ENCODE measurements at places on chromosomes 13 and 19.

DNA sequence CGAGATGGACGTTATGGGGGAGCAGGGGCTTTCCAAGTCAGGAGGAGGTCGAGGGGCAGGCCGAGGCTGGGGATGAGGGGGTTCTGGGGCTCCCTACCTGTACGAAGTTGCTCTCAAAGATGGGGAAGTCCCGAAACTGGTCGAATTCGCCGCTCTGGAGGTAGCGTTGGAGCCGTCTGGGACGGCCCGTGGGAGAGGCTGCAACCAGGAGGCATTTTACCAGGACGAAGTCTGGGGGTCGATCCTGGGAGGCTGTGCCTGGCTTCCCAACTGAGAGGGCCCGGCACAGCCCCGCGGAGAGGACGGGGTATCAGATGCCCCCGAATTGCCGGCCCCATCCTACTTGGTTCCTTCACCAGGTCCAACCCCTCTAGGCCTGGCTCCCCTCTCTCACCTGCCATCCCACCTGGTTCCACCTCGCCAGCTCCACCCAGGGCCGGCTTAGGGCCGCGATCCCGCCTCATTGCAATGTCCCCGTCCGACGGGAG lies 527 bp upstream of the EMC10 start:
- no peak for DNase-seq

- no peak for DNase-seq
Measured at GRCh38 chr13:24286624-24287023, 22.8 kb upstream of the C1QTNF9 start.

GRCh38 chr13:25375727-25376358 lies 4.1 kb downstream of the ATP8A2 start:
- no peak for DNase-seq

DNA sequence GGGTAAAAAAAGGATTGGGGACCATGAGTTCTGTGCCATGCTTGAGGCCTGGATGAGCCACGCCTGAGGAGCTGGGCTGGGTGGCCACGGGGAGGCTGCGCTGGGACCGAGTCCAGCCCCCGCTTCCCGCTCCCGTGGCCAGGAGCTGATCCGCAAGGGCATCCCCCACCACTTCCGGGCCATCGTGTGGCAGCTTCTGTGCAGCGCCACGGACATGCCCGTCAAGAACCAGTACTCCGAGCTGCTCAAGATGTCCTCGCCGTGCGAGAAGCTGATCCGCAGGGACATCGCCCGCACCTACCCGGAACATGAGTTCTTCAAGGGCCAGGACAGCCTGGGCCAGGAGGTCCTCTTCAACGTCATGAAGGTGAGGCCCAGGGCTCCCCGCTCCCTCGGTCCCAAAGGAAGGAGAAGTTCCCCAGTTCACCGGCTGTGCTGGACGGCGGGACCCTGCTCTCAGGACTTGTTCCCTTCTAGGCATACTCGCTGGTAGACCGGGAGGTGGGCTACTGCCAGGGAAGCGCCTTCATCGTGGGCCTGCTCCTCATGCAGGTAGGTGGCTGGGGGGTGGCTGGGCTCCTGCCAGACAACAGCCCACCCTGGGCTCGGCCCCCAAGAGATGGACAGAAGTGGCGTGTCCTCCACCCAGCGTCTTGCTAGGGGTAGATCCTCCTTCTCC lies 18.9 kb downstream of the EVI5L start:
- no peak for DNase-seq
